Placental epithelial cell (primary cell): ENCODE measurements at places on chromosomes 3 and 15. TPM values are rescaled to one million over a fixed set of nuclear protein-coding genes. Genes with fewer than 3 reads are reported as not detected.

The HAUS2 gene
- 18.1 and 35.9 TPM in 2 replicates for total RNA-seq

The EFCC1 gene
- not detected in 2 replicates for total RNA-seq

The TRIM71 gene
- 7.9 and 8.2 TPM in 2 replicates for total RNA-seq

The DNAH12 gene
- total RNA-seq = 0.11 and 0.39 TPM in 2 replicates

The SCAPER gene
- 13.6 and 20.4 TPM in 2 replicates for total RNA-seq

The NPAP1 gene
- not detected in 2 replicates for total RNA-seq

The IL1RAP gene
- 7.9 and 16.3 TPM in 2 replicates for total RNA-seq

The KIF23 gene
- 12.2 and 24.0 TPM in 2 replicates for total RNA-seq

The MCF2L2 gene
- total RNA-seq = under 0.01 and 0.98 TPM in 2 replicates

The HDAC11 gene
- 8.5 and 11.0 TPM in 2 replicates for total RNA-seq

The SLC2A2 gene
- total RNA-seq = 0.11 TPM in 1 of 2 replicates, not detected in the other

The FBXO22 gene
- total RNA-seq = 22.4 and 48.3 TPM in 2 replicates

The FOXB1 gene
- total RNA-seq = 0.11 and 0.39 TPM in 2 replicates

The CCK gene
- total RNA-seq = 0.43 TPM in 1 of 2 replicates, not detected in the other

The GPR15 gene
- not detected in 2 replicates for total RNA-seq

The KBTBD12 gene
- not detected in 2 replicates for total RNA-seq

The CLDN18 gene
- total RNA-seq = not detected in 2 replicates

The RPP14 gene
- total RNA-seq = 13.3 and 13.7 TPM in 2 replicates

The SELENOK gene
- 18.5 and 25.8 TPM in 2 replicates for total RNA-seq

The PCOLCE2 gene
- total RNA-seq = 0.39 TPM in 1 of 2 replicates, not detected in the other

The ADPRH gene
- 23.6 and 25.3 TPM in 2 replicates for total RNA-seq

The ALDH1A2 gene
- 0.79 and 4.3 TPM in 2 replicates for total RNA-seq

The ACKR4 gene
- not detected in 2 replicates for total RNA-seq

The GHRL gene
- total RNA-seq = under 0.01 TPM in 1 of 2 replicates, not detected in the other

The HRG gene
- total RNA-seq = not detected in 2 replicates

The ITIH1 gene
- total RNA-seq = not detected in 2 replicates

The CCR5 gene
- total RNA-seq = not detected in 2 replicates

The TRH gene
- not detected in 2 replicates for total RNA-seq

The CLDN11 gene
- total RNA-seq = 2.4 TPM in 2 replicates

The RNF7 gene
- total RNA-seq = 42.4 and 64.0 TPM in 2 replicates

The ATP13A3 gene
- total RNA-seq = 47.1 and 73.9 TPM in 2 replicates

The SLC7A14 gene
- total RNA-seq = under 0.01 TPM in 1 of 2 replicates, not detected in the other

The TEX55 gene
- total RNA-seq = not detected in 2 replicates

The CSTA gene
- total RNA-seq = 0.22 and 0.39 TPM in 2 replicates

The AGBL1 gene
- not detected in 2 replicates for total RNA-seq

The COL6A5 gene
- total RNA-seq = not detected in 2 replicates

The ATP13A5 gene
- not detected in 2 replicates for total RNA-seq

The TLR9 gene
- total RNA-seq = under 0.01 and 0.11 TPM in 2 replicates

The PAK6 gene
- total RNA-seq = 0.54 and 0.79 TPM in 2 replicates

The CPNE9 gene
- total RNA-seq = not detected in 2 replicates

The DUT gene
- 41.2 and 54.9 TPM in 2 replicates for total RNA-seq

The KCNMB3 gene
- total RNA-seq = 1.2 and 2.4 TPM in 2 replicates

The IL5RA gene
- not detected in 2 replicates for total RNA-seq

The OXTR gene
- total RNA-seq = 5.5 and 81.4 TPM in 2 replicates

The TMF1 gene
- 38.9 and 43.6 TPM in 2 replicates for total RNA-seq

The CDHR4 gene
- 0.54 and 1.2 TPM in 2 replicates for total RNA-seq

The GOLGA8J gene
- not detected in 2 replicates for total RNA-seq

The CCDC9B gene
- 23.6 and 34.8 TPM in 2 replicates for total RNA-seq

The GATM gene
- 0.54 and 0.79 TPM in 2 replicates for total RNA-seq

The ALAS1 gene
- total RNA-seq = 32.2 and 34.3 TPM in 2 replicates

The MRAS gene
- 27.9 and 30.2 TPM in 2 replicates for total RNA-seq

The GCSAM gene
- total RNA-seq = not detected in 2 replicates

The LIPH gene
- total RNA-seq = 1.2 and 3.4 TPM in 2 replicates

The PRSS50 gene
- total RNA-seq = 0.54 and 4.3 TPM in 2 replicates

The INSYN1 gene
- total RNA-seq = under 0.01 and 1.6 TPM in 2 replicates

The NR2E3 gene
- 0.54 and 1.6 TPM in 2 replicates for total RNA-seq

The KLHL6 gene
- not detected in 2 replicates for total RNA-seq

The LRRN1 gene
- 0.79 and 0.87 TPM in 2 replicates for total RNA-seq

The TGM5 gene
- total RNA-seq = not detected in 2 replicates
